ENCODE measurements at places on chromosomes 3 and 15.

- DNase-seq = no peak
These were observed 29.7 kb upstream of the RNF7 start for GRCh38 chr3:141708367-141708766.

DNA sequence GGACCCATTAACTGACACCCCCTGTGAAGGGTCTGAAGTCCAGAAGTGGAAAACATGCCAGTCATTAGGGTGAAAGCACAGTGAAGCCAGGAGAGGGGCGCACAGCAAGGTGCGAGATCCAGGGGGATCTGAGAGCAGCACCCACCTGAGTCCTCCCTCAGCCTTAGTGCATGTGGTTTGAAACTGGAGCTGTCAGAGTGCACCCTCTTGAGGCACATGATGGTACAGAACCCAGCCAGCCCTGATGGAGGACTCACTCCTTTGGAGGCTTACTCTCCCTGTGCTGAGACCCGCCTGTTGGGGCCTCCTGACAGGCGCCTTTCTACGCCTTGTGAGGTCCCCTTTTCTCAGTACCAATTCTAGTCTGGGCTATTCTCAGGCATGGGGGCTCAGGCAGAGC, 77.8 kb downstream of the IL20RB start:
- DNase-seq = no peak

GRCh38 chr15:95793231-95793630, 537.3 kb upstream of the NR2F2 start:
- no peak for DNase-seq

DNA sequence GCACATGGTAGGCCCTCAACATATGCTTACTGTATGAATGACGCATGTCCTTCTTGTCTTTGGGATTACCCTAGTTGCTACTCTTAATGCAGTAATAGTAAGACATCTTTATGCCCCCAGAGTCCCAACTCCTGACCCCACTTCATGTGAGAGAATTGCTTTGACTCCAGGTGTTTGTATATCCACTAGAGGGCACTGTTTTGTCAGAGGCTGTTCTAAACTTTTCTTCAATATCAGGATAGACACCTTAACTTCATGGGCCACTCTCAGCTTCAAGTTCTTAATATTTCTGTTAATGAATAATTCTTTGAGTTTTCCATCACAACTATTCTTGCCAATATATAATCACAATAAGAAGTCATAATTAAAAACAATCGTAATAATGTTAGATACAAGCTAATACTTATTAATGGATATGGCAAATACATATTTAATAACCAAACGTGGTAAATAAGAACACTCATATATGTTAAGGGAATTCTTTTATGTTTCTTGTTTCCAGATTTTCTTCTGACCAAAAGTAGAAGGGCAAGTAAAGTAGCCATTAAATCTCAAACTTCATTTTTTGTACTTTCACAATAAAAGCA, 337.2 kb upstream of the DNAJC19 start:
- DNase-seq = no peak

DNA sequence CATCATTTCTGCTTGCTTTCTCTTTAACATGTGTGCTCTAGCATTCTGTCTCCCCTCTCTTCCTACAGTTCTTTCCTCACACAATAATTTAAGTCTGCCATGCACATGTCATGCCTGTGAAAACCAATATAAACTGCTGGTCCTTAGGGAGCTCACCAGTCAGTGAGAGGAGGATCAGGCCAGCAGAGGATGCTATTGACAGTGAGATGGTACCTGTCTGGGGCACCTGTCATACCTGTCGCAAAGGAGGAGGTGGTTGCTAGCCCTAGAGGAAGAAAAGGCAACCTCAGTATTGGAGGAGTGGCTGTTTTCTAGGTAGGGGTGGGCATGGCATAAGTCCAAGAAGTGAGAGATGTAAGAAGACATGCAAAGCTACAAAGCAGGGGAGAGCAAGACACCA, 194.6 kb downstream of the GABRG3 start:
- DNase-seq = no peak

DNA sequence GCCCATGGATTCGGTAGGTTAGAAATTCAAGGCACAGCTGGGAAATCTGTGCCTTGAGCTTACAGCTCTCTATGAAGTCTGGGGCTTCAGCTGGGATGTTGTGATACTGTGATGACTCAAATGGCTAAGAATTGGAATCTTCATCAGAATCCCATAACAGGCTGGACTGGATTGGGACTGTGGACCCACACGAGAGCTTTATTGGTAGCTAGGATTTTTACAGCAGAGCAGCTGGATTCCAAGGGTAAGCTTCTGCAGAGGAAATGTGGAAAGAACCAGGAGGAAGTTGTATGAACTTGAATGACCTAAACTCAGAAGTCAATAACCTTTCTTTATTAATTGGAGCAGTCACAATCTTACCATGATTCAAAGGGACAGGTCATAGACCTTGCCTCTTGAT, 1187.1 kb downstream of the ROBO1 start:
- DNase-seq = no peak

GRCh38 chr15:85838655-85839054, 43.9 kb upstream of the KLHL25 start:
- no peak for DNase-seq

GRCh38 chr15:101187820-101188636, 63.8 kb downstream of the CHSY1 start:
- no peak for DNase-seq

DNA sequence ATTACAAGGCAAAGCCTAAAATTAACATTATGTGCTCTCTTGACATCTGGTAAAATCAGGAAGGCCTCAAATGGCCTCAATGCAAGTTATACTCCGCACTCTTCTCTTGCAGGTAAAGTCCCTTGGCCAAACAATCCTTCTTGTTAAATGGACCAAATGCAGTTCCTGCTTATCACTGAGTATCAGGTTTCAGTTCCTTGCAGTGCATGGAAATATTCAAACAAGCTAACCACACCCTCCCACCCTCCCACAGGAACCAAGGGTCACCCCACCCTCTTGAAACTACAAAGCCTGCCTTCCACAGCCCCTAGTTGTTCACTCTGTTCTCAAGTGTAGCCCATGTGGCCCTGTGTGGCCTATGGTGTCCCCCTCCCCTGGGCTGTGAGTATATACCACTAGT, 171.9 kb upstream of the CADPS start:
- no peak for DNase-seq

- DNase-seq = no peak
These were observed 21.0 kb downstream of the GLB1 start for GRCh38 chr3:33075995-33076394.

GRCh38 chr15:77029166-77030047, 34.5 kb downstream of the PSTPIP1 start:
- DNase-seq = no peak

GRCh38 chr3:160286231-160286630, 61.0 kb downstream of the C3orf80 start:
- no peak for DNase-seq

DNA sequence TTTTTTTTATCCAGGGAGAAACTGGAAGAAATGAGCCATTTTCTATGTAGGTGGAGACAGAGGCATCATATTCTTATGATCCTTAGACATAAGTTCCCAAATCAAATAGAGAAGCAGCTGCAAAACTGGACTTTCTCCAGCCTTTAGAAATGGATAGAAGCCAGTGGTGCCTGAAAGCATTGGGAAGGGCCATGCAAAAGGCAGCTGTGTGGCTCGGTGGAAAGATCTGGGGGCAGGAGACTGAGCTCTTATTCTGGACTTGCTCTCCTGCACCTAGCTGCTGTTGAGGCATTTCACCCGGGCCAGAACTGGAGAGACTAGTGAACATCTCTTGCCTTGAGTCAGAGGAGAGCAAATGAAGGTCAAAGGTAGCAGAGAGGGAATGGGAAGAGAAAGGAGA, 73.1 kb downstream of the TFG start:
- no peak for DNase-seq

GRCh38 chr3:49248840-49249227, 28.2 kb downstream of the C3orf62 start:
- no peak for DNase-seq

GRCh38 chr3:6706777-6707176, 154.1 kb upstream of the GRM7 start:
- DNase-seq = no peak

DNA sequence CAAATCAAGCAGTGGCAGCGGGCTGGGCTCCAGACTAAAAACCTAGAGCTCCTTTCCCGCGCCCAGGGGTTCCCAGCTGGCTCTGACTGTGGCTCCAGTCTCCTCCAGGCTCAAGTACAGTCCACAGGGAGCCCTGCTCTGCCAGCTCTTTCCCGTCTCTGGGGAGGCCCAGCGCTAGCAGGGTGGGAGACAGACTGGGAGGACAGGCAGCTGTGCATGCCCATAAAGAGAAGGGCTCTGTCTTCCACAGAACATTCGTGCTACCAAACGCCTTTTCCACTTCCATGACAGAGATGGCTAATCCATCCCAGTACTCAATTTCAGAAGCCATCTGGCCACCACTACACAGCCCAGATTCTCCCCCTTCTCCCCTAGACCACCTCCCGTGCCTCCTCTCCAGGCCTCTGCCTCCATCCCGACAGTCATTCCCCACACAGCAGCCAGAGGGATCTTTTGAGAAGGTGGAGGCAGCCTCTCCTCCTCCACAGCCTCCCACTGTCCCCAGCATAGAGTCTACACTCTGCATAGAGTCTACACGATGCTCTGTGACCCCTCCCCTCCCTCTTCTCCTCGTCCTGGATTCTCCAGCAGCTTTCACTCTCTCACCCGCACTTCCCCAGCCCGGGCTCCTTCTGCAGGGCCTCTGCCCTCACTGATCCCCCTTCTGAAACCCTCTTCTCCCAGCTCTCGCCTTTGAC, 6.8 kb upstream of the DUSP7 start:
- no peak for DNase-seq

GRCh38 chr15:51366920-51367319, 25.5 kb downstream of the GLDN start:
- no peak for DNase-seq

DNA sequence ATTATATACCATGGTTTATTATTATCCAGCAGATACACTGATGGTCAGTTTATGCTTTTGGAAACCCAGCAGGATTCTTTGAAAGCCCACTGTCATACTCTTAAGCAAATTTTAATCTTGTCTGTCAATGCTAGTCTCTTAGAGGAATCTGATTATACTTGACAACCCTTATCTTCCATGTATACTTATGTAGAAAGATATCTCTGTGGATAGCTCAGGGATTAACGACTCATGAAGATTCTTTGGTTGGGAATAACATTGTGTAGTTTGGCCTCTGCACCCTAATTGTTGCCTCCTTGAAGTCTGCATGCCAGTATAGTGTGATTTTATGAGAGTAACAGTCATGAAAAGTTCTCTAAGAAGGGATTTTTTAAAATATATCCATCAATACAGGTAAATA, 33.0 kb downstream of the FILIP1L start:
- no peak for DNase-seq

DNA sequence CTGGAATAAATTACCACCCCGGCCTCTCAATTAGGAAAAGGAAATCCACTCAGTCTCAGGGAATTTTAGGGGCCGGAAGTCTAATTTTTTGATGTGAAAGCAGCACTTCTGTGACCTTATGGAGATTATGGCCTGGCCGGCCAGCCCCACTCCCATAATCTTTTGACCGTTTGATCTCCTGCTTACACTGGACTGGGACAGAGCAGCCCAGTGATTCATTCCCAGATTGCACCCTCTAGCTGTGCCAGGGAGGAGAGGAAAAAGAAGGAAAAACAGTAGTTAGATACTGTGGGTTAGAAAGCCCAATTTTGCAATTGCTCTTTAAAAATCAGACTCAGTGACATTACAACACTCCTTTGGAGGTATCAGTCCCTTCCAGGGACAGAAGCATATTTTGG, 32.4 kb downstream of the GJD2 start:
- no peak for DNase-seq

GRCh38 chr3:51706788-51707731, at the start of gene GRM2:
Gene GRM2 (plus strand): TSS chr3:51707068. CDS start chr3:51708984, 1,916 bp downstream.
- no peak for DNase-seq

DNA sequence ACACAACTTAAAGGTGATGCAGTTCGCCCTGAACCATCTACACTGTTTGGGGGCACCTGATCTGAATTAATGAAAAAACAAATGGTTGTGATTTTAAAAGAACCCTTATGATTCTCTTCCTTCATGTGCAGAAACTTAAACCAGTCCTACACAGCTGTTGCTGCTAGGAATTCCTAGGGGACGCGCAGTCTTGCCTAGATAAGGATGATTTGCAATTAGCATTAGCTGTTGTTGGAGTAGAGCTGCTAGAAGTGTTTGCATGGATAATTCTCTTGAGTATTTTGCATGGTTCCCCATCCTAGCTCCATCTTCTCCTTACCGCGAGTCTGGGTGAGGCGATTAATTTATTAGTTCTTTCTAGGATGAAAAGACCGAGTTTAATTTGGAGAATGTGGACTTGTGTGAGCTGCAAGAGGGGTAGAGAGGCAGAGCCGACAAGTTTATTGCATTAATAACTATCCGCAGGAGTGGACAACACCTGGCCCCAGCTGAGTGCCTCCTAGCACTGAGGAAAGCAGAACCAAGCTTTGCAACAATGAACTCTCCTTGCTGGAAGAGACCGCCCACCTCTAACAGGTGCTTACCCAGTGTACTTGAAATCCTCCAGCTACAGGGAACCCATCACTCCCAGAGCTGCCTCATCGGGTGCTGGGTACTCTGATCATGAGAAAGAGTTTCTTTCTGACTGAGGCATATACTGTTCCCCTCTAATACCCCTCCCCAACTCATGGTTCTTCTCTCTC, 75.0 kb upstream of the WNT7A start:
- no peak for DNase-seq

- no peak for DNase-seq
These were observed 68.1 kb downstream of the IMPG2 start for GRCh38 chr3:101252307-101252706.

DNA sequence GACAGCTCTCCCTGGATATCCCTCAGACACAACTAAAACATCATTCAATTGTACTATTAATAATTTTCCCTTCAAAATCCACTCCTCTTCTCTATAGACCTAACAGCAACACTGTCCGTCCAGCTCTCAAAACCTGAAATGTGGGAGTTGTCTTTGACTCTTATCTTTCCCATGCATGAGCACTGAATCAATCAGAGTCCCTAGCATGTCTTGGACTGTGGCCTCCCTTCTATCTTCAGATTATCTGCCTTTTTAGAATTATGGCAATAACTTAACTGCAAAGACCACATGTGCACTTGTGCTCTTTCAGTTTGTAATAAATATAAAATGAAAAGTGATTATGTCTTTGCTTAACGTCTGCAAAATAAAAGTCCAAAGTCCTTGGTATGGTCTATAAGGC, 107.0 kb downstream of the UBE3A start:
- DNase-seq = no peak

All from activated CD8-positive, alpha-beta memory T cell treated with anti-CD3 and anti-CD28 coated beads for 4 hours (primary cell).